GM23338 (cell line): ENCODE measurements at places on chromosomes 1 and 21. TPM values are rescaled to one million over a fixed set of nuclear protein-coding genes. Genes with fewer than 3 reads are reported as not detected.

Gene VSIG8
- not detected in 2 replicates for total RNA-seq

Gene C1orf174
- 28.7 and 30.8 TPM in 2 replicates for total RNA-seq

DNA sequence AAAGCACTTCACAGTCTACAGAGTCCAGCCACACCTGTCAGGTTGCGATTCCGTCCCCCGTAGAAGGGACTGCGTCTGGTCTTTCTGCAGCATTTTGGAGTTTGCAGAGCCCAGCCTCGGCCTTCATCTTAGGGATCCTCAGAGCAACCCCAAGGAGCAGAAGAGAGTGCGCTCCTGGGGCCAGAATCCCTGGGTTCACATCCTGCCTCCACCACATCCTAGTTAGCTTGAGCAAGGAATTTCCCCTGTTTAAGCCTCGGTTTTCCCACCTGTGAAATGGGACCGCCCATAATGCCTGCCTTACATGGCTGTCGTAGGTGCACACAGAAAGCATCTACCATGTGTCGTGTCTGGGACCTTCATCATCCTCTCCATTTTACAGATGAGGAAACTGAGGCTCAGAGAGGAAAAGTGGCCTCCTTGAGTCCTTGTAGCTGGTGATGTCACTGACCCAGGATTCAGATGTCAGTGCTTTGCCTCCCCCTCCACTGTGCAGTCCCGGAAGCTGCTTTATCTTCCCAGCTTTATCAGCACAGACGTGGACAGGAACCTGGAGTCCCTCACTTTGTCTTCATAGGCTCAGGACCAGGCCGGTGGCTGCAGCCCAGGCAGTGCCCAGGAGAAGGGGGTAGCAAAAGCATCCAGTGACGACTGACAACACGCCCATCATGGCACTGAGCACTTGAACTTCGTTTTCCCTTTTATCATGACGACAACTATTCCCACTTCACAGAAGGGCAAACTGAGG lies 438.5 kb downstream of the MATN1 start:
- H3K4me1 ChIP-seq: no peaks in the 10 kb centered on the region
- no peaks in the 10 kb centered on the region for H3K27me3 ChIP-seq
- no peaks in the 10 kb centered on the region for H3K36me3 ChIP-seq
- DNase-seq: no peak
- H3K27ac ChIP-seq: no peak overlapping the region

GRCh38 chr1:30334767-30335166 lies 388.6 kb downstream of the MATN1 start:
- no peaks in the 10 kb centered on the region for H3K36me3 ChIP-seq
- H3K4me3 ChIP-seq: no peak overlapping the region
- no peaks in the 10 kb centered on the region for H3K4me1 ChIP-seq

DNA sequence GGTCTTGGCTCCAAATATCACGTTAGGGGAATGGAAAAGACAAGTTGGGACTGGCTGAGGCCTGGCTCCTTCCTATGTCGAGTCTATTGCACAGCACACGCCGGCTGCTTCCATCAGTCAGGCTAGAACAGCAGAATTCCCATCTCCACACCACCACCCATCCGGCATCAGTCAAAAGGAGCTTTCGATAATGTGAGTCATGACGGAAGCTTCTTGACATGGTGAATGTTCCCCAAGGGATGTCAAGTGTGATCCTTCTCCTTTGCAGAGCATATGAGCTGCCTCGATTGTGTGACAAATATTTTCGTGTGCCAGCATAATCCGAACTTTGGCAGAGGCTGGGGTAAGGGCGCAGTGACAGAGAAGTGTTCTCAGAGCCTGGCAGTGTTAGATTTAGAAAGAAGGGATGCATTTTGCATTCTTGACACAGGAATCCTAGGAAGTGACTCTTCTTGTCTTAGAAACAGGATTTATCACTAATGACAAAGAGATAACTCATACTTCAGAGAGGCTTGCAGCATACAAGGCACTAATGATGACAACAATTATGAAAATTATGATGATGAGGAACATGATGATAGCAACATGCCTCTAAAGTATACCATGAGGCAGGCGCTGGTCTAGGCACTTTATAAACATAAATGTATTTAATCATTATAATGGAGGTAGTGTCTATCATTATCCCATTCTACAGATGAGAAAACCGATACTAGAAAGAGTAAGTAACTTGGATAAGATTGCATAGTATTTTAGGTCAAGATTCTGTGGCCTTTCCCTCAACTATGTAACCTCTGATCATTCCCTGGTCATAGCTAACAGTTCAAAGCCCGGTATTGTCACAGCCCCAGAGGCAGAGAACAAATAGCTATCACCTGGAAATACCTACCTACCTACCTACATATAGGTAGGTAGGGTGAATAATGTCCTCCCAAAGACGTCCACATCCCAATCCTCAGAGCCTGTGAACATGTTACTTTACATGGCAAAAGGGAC lies 135.0 kb downstream of the KCNJ6 start:
- H3K4me3 ChIP-seq: no peak overlapping the region
- H3K36me3 ChIP-seq: no peaks in the 10 kb centered on the region
- no peak for DNase-seq
- H3K27me3 ChIP-seq: no peaks in the 10 kb centered on the region

GRCh38 chr1:30615816-30616590 lies 107.4 kb downstream of the MATN1 start:
- no peak overlapping the region for H3K4me3 ChIP-seq
- no peaks in the 10 kb centered on the region for H3K36me3 ChIP-seq
- no peak overlapping the region for H3K27ac ChIP-seq

DNA sequence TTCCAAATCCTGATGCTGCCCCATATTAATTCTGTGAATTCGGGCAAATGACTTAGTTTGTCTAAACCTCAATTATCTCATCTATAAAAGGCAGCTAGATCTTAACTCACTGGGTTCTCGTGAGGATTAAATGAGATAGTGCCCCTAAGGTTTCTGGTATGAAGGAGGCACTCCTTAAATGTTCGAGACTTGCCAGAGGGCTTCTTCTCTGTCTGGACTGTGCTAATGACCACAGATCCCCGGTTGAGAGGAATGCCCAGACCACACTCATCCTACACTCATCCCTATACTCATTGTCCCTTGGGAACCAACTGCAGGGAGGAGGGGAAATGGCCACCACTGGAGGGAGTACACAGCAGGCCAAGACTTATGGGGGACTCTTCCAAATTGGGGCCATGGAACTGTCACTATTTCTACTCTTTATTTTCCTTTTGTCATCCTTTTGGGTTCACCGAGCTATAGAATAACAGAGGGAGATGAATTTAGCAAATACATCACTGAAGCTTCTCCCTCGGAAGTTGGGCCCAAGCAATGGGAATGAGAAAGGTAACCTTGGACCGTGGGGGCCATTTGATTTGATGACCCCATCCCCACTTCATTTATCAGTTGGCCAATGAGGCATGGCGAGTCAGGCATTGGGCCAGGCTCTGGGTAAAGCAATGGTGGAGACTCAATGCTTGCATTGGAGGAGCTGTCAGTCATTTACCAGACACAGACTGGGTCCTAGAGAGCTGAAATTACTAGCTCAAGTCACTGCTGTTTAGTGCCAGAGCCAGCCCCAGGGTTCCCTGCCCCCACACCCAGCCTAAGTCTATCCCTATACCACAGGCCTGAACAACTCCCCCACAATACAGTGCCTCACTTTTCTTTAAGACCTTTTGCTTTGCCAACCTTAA lies 5.1 kb downstream of the ATF3 start:
- no peak for DNase-seq
- H3K27me3 ChIP-seq: peaks cover 17% of the 10 kb centered on the region
- H3K27ac ChIP-seq: no peak overlapping the region
- no peak overlapping the region for H3K4me3 ChIP-seq
- peaks cover 23% of the 10 kb centered on the region; the same call in 1 of the 2 replicates for H3K36me3 ChIP-seq

GRCh38 chr1:164838786-164839185 lies 279.8 kb downstream of the PBX1 start:
- no peak overlapping the region for H3K4me3 ChIP-seq
- H3K27ac ChIP-seq: no peak overlapping the region
- H3K36me3 ChIP-seq: 0 out of 2 replicates have a peak, but pooled peaks cover 3% of the 10 kb centered on the region
- no peak for DNase-seq

- peaks cover 11% of the 10 kb centered on the region for H3K4me1 ChIP-seq
- no peak overlapping the region for H3K27ac ChIP-seq
- no peaks in the 10 kb centered on the region for H3K27me3 ChIP-seq
- no peaks in the 10 kb centered on the region for H3K36me3 ChIP-seq
Measured at GRCh38 chr1:31148409-31148808, 82.9 kb upstream of the PUM1 start.

DNA sequence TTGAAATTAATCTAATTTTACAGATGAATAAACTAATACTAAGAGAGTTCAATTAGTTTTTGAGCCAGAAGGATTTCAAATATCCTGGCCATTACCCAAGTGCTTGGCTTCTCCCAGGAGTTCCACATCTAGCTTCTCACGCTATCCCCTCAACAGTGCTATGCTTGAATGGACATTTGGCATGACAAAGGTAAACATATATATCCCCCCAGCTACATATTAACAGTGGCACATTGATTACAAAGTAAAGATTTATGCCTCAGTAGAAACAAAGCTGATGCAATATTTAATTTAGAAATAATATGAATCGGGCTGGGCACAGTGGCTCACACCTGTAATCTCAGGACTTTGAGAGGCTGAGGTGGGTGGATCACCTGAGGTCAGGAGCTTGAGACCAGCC lies 434.6 kb upstream of the PRMT6 start:
- no peak overlapping the region for H3K27ac ChIP-seq
- no peak for DNase-seq
- no peaks in the 10 kb centered on the region for H3K36me3 ChIP-seq
- H3K4me3 ChIP-seq: no peak overlapping the region

- H3K27ac ChIP-seq: peak overlapping the region; percentile 100
- peak; percentile 72 for DNase-seq
- H3K4me3 ChIP-seq: peak overlapping the region; percentile 17; the same call in 1 of the 2 replicates
- H3K27me3 ChIP-seq: no peaks in the 10 kb centered on the region
- peaks cover 83% of the 10 kb centered on the region for H3K4me1 ChIP-seq
Measured at GRCh38 chr1:27000090-27000816, 6.8 kb downstream of the TRNP1 start.

DNA sequence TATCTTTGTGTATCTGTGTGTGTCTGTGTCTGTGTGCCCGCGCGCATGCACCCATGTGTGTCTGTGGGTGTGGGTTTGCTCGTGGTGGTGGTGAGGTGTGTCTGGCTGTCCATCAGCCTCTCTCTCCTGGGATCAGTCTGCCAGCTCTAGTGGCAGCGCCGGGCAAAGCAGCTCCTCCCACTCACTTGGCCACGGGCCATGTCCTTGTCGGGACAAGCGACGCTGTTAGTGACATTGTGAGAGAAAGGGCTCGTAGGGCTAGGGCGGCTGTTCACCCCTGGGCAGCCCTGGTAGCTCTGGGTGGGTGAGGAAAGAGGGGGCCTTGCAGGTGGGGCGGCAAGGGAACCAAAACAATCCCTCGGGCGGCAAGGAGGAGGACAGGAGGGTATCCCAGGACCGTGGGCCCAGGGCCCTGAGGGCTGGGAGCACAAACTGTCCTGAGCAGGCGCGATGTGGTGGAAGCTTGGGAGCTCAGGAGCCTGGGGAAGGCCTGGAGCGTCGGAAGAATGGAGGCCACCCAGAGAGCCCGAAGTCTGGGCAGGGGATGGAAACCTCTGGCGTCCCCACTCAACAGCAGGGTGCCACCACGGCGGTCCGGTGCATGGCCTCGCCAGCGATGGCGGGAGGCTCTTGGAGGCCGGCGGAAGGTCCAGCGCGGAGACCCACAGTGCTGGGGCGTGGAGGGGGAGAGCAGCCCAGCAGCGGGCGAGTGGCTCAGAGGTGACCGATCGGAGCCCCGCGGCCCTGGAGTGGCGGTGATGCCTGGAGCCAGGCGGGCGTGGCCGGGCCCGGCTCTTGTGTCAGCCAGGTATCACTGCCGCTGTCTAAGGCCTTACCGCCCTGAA lies 140.5 kb downstream of the LIPI start:
- no peak overlapping the region for H3K27ac ChIP-seq
- no peaks in the 10 kb centered on the region for H3K36me3 ChIP-seq

DNA sequence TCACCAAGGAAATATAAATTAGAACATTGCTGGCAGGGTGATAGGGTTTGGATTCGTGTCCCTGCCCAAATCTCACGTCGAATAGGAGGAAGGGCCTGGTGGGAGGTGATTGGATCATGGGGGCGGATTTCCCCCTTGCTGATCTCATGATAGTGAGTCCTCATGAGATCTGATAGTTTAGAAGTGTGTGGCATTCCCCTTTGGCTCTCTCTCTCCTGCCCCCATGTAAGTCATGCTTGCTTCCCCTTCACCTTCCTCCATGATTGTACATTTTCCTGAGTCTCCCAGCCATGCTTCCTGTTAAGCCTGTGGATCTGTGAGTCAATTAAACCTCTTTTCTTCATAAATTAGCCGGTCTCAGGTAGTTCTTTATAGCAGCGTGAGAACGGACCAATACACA lies 60.6 kb downstream of the VPS26C start:
- H3K4me3 ChIP-seq: no peak overlapping the region
- H3K4me1 ChIP-seq: peaks cover 14% of the 10 kb centered on the region
- DNase-seq: no peak
- H3K36me3 ChIP-seq: no peaks in the 10 kb centered on the region

DNA sequence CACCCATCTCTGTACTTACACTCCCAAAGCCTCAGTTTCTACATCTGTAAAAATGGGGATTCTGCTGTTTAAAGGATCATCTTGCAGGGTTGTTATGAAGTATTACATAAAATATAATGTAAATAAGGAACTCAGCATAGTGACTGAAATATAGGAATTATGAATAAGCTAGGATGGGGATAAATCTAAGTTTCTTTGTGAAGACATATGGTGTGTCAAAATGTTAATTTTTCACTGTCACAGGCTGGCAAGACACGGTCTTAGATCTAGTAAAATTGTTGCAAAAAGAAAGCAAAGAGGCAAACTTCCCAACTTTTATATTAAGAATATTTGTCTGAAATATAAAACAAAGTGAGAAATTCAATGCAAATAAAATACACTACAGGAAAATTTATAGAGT lies 42.0 kb downstream of the ST6GALNAC5 start:
- H3K36me3 ChIP-seq: no peaks in the 10 kb centered on the region
- H3K4me1 ChIP-seq: no peaks in the 10 kb centered on the region
- no peaks in the 10 kb centered on the region for H3K27me3 ChIP-seq
- H3K27ac ChIP-seq: no peak overlapping the region
- DNase-seq: no peak
